Inflammatory macrophage (primary cell): ENCODE measurements at places on chromosomes 3 and 15.

GRCh38 chr3:117722856-117723255 lies 1013.3 kb downstream of the TUSC7 start:
- peak; percentile 91 for DNase-seq

DNA sequence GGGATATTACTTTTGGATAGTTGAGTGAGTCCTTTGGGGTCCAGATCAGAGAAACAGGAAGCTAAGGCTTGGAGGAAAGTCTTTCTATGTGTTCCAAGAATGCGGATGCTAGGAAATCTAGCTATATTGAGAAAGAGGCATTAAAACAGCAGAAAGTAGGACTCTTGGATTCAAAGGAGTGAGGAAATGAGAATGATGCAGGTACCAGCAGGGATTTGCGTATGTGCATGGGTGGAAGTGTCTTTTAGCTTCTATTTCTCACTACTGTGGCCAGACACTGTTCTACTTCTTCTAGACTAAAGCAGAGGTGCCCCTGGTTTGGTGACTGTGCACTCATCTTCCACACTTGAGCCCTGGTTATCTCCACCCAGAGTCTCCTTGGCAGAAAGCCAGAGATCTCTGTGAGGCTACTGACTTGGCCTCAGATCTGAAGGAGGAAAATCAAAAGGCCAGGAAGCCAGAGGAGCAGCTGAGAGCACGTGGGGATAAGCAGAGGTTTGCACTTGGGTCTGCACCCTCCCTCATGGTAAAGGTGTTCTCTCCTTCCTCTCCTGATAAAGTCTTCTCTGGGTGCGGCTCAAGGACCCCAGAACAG lies 44.3 kb downstream of the ATP2B2 start:
- no peak for DNase-seq

GRCh38 chr3:171257251-171258203 lies 202.7 kb downstream of the TNIK start:
- no peak for DNase-seq

GRCh38 chr15:57196865-57197264 lies 179.4 kb upstream of the CGNL1 start:
- no peak for DNase-seq

DNA sequence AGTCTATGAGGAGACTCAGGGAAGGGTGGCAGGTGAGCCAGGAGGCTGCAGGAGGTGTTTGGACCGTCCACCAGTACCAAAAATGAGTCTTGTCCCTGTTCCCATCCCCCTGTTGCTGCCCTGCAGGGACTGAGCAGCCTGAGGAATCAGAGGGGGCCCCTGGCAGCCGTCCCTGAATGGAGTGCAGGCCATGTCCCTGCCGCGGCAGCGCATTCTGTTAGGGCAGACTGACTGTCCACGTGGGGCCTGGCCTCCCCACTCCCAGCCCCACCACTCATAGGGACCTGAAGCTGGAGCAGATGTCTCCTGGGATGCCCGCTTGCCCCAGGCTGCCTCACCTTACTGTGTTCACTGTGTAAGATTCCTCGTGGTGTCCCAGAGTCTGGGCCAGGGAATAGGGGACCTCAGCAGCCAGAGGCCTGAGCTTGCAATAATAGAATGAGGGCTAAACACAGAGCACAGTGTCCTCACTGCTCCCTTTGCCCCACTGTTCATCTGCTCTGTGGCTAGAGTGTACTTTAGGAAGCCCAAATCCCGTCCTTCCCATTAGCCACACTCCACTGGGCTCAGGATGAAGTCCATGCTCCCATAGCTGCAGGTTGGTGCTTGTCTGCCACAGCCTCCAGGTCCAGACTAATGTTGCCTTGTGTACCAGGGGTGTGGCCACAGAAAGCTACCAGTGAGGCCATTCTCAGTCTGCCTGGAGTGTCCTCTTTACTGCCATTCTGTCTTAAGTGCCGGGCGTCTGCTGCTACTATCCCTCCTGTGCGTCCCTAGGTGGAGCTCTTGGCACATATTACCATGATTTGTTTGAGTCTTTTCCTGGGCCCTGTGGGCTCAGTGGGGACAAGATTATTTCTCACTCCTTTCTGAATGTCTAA lies 63.2 kb downstream of the HCN4 start:
- DNase-seq = peak; percentile 58

- no peak for DNase-seq
Observed at GRCh38 chr3:106540743-106541142, 671.9 kb upstream of the CBLB start.

GRCh38 chr3:73471986-73472787 lies 152.6 kb downstream of the PDZRN3 start:
- DNase-seq = no peak

GRCh38 chr3:41853540-41854196 lies 108.2 kb downstream of the ULK4 start:
- no peak for DNase-seq

GRCh38 chr15:57387564-57388076 lies 11.3 kb downstream of the CGNL1 start:
- no peak for DNase-seq

DNA sequence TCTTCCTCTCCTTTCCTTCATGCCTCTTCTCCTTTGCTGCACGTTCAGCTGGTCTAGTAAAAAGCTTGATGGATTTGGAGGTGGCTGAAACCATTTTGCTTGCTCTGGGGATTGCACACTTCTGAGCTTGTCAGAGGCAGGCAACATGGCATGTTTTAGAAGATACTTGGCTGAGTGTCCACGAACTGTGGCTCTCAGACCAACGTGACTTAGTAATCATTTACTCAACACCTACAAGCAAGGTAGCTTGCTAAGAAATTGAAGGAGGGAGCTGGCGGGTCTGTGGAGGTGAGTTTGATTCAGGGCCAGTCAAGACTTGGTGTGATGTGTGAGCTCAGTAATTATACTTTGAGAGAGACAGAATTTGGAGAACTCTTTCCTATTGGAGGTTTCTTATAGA lies 196.0 kb downstream of the LPP start:
- no peak for DNase-seq

DNA sequence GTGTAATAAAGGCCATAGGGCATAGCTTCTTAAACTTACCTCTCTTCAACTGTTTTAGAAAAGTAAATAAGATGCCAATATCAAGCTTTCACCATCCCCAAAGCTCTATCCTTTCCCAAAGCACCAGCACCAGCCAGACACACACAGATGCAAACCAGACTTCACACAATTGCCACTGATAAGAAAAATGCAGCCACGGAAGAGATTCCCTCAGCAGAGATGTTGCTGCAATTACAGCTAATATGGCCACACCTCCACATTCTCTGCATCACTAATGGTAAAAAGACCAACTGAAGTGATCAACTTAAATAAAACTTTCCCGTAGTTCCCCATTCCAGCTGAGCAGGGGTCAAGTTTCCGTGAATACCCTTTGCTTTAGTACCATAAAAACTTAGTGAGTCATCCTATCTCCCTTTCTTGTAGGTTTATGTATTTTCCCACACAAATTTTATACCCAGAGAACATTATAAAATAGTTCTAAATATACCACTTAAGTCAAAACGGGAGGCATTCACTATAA lies 64.4 kb downstream of the SLC9A9 start:
- DNase-seq = no peak
